ENCODE measurements at places on chromosomes 5 and 9.

GRCh38 chr9:2413160-2413805 is 208.3 kb upstream of the VLDLR start:
- no peak for DNase-seq

- DNase-seq, result no peak
Observed at GRCh38 chr5:90084342-90084741, 325.2 kb downstream of the CETN3 start.

DNA sequence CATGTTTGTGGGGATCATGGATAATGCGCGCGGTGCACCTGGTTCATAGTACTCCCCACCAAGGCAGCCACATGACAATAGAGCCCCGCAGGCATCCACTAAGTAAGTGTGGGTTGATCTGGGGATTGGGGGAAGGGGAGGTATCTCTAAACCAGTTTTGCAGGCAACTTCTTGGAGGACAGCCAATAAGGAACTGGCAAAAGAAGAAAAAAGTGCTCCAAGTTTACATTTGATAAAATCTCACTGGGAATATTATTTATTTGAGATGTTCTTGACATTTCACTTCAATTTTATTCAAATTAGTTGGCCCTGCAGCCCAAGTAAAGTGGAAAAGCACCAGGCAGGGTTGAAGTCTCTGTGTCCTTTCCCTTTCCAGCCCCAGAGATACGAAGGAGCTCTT is 8.5 kb downstream of the FBP1 start:
- DNase-seq, result no peak

DNA sequence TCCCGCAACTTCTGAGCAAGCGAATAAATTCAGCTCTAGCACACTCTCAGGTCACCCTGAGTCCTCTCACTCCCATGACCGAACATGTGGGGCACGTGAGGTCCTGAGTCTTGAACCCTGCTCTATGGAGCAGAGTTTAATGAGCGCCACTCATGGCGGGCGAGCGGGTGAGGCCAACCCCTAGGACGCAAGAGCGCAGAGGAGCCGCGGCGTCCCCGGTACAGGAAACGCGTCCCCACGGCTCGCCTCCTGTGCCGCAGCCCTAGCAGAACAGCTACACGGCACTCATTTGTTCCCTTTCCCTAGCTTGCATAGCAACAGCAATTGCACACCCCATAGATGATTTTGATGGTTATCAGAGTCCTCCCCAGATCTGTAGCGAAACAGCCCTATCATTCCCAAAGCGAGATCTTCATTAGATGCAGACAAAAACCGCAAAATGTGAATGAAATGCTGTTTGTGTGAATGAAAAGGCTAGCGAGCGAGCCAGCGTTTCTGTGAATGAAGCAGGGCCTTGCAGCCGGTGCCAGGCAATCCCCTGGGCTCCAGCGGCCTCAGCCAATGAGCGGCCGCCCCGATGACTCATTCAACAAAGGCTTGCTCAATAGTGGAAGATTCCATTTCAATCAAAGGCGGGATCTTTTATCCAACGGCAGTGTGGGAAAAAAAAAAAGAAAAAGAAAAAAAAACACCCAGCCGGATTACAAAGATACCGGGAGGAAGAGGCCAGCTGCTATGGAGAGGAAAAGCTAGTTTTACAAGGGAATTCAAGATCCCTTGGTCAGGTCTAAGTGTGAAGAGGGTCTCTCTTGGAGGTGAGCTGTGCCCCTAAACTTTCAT is 1.5 kb upstream of the SHC3 start:
- peak; percentile 77 for DNase-seq

- no peak for DNase-seq
Observed at GRCh38 chr9:92721548-92721947, 43.1 kb downstream of the BICD2 start.

GRCh38 chr5:68745448-68745847 is 348.4 kb upstream of the SLC30A5 start:
- peak; percentile 1 for DNase-seq

DNA sequence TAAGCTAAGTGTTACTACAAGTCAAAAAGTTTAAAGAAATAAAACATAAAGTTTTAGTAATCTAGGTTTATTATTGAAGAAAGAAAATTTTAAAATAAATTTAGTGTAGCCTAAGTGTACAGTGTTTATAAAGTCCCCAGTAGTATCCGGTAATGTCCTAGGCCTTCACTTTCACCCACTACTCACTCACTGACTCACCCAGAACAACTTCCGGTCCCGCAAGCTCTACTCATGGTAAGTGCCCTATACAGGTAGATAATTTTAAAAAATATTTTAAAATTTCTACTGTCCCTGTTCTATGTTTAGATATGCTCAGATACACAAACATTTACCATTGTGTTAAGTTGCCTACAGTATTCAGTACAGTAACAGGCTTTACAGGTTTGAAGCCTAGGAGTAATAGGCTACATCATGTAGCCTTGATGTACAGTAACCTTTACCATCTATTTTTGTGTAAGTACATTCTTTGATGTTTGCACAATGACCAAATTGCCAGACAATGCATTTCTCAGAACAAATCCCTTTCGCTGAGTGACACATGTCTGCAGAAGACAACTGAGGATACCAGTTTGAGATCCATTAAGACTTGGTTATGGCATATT is 253.6 kb downstream of the TRIM32 start:
- DNase-seq, result no peak

DNA sequence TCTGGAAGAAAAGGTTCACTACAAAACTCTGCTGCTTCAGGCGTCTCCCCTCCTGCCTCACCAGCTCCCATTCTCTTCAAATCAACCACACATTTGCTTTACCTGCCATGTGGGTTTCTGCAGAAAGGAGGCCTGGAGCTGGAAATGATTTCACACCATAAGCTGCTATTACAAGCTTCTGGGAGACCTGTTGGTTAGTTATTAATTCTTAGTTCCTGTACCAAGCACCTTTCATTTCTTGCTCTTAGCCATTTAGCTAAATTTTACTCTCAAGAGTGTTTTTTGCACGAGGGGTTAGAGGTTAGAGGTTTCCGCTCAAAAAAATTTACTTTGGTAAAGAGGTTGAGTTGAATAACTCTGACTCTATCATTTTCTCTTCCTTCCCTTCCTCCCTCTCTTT is 70.3 kb downstream of the MAP1B start:
- DNase-seq, result no peak

DNA sequence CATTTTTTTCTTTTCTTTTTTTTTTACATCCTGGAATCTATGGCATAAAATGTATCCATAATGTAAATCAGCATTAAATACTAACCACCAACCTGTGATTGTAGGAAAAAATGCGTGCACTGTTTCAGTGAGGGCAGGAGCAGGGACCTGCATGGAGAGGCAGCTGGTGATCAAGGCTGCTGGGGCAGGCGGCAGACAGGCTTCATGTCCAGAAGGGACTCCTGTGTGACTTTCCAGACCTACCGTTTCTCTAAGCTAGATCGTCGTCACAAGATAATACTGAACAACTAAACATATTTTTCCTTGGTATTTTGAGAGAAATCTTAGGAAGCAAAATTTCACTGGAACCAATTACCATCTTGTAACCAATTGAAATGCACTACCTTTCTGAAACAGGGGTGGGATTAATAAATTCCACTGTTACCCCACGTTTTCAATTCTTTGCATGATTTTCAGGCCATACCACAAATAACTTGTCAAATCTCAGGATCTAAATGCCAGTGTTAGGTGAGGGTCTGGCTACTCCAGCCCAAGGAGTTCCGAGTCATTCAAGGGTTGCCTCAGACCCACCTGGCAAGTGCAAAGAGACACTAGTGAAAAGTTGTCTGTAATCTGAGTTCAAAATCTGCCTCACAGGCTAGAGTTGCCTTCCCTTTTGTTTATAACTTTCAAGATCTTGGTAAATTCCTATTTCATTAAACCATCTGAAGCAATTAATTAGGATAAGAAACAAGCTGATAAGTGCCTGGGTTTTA is 198.2 kb downstream of the SEMA5A start:
- DNase-seq, result no peak

DNA sequence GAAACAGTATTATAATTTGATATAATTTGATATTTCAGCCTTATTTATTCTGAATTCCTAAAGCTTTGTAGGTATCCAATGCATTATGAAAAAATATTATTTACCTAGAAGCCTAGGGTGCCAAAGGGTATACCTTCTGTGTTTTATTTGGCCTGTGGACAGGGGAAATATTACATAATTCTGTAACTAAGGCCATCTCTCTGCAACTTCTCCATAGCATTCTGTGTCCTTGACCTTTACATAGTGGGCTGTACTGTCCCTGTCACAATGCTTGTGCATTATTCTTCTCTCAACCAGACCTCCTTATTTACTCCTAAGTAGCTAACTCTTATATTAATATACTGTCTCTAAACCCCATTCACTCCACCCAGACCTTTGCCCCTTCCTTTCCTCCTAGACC is 57.0 kb upstream of the RANBP6 start:
- DNase-seq, result peak; percentile 32

DNA sequence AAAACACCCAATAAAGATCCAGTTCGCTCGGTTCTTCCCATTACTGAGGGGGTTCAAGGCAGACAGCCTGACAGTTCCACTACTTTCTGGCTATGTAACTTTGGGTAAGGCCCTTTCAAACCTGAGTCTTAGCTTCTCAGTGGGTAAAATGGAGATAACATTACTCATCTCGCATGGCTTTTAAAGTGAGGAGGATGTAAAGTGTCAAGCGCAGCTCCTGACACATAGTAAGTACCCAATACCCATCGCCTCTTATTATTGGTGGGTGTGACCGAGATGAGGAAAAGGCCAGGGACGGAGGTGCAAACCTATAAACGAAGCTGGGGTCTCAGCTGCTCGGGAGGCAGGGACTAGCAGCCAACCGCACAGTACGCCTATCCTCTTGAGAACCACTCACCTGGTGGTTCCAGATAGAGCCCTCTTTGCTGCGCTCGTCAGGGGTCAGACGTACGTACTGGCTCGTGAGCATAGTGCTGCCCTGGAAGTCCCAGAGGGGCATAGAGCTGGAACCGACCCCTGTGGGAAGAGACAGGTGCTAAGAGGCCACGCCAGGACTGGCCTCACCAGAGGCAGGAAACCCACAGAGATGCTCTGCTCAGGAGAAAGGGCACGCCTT is 584 bp downstream of the LMAN2 start:
- no peak for DNase-seq

DNA sequence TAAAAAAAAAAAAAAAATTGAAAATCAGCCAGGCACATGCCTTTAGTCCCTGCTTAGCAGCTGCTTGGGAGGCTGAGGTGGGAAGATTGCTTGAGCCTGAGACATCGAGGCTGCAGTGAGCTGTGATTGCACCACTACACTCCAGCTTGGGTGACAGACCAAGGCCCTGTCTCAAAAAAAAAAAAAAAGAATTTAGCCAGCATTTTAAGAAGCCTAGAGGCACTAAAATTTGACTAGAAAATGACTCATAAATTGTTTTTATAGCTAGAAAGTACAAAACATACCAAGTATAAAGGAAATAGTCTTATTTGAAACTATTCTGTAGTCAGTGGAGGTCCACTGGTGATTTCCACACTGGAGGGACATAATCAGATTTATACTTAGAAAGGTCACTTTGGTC is 17.5 kb downstream of the LRRC70 start:
- no peak for DNase-seq

- DNase-seq, result no peak
Observed at GRCh38 chr9:92483627-92484545, 1.6 kb upstream of the ASPN start.

GRCh38 chr9:126914458-126915280 is at the start of gene RALGPS1:
TSS of gene RALGPS1 (plus strand) at chr9:126914782. CDS start at chr9:126962290, 47,508 bp downstream.
- peak; percentile 96 for DNase-seq

- no peak for DNase-seq
Observed at GRCh38 chr5:44183753-44184152, 205.5 kb downstream of the FGF10 start.

GRCh38 chr5:141319202-141319601 is 1.4 kb downstream of the TAF7 start:
- DNase-seq, result no peak

DNA sequence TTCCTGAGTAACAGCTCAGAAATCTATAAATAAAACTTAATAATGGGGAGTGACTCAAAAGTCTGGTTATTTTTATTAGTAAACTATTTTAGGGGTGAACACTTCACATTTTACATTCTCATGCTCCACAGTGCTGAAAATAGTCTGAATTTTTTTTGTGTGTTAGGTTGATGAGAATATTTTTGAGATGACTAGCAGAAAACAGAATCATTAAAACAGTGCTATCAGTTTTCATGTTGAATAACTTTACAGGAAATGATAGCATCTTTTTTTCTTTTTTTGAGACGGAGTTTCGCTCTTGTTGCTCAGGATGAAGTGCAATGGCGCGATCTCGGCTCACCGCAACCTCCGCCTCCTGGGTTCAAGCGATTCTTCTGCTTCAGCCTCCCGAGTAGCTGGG is 60.3 kb downstream of the TMC1 start:
- DNase-seq, result no peak

GRCh38 chr5:27491047-27491446 is 452.7 kb upstream of the CDH9 start:
- no peak for DNase-seq

GRCh38 chr9:26243726-26244125 is 565.5 kb upstream of the TUSC1 start:
- no peak for DNase-seq

DNA sequence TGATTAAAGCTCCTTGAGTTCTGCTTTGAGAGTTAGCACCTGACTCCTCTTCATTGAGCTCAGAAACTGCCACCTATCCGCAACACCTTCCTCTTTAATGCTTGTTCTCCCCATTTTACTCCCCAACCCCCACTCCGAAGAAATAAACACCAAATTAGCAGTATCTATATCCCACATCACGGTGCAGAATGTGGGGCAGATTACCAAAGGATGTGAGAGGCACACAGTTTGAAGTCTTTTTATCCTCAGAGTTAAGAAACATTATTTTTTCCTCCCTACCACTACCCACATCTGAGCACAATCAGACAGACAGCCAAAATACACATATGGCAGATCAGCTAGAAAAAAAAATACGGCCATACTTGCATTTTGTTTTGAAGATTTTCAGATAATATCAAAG is 26.1 kb upstream of the IL7R start:
- no peak for DNase-seq

DNA sequence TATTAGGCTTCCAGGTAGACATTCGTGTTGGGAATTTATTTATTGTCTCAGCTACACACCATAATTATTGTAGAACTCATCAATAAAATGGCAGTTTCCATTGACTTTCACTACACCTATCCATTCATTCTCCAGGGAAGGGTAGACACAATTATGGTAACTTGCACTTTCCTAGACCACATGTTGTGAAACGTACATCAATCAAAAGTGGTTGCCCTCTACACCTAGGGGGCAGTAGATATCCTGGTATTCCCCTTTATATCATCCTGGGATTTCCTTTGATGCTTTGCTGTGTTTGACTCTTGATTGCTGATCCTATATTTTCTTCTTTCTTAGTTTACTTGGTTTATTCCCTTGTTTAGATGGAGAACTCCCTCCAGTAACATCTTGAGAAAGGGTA is 47.9 kb downstream of the ADGRV1 start:
- DNase-seq, result no peak

- DNase-seq, result no peak
Observed at GRCh38 chr5:81068063-81068462, 107.9 kb downstream of the RASGRF2 start.

- DNase-seq, result no peak
Observed at GRCh38 chr5:129096382-129096991, 1.9 kb downstream of the ISOC1 start.

DNA sequence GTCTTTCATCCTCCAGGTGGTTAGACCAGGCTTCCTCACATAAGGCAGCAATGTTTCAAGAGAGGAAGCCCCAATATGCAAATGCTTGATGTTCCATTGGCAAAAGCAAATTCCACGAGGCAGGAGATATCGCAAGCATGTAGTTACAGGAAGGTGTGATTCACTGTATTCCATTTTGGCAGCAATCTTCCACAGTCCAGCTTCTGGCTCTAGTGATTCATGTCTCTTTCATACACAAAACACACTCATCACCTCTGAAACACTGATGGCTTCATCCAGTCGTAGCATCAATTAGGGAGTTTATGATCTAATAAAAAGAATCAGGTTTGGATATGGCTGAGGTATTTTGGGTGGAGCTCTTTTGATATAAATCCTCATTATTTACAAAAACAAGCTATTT is 552.2 kb upstream of the RIOK2 start:
- DNase-seq, result no peak

Data from inflammatory macrophage treated with lipopolysaccharide for 4 hours (primary cell).